ENCODE measurements at places on chromosomes 4 and X.

GRCh38 chr4:3407171-3407771, 34.5 kb upstream of the HGFAC start:
- DNase-seq, result no peak

DNA sequence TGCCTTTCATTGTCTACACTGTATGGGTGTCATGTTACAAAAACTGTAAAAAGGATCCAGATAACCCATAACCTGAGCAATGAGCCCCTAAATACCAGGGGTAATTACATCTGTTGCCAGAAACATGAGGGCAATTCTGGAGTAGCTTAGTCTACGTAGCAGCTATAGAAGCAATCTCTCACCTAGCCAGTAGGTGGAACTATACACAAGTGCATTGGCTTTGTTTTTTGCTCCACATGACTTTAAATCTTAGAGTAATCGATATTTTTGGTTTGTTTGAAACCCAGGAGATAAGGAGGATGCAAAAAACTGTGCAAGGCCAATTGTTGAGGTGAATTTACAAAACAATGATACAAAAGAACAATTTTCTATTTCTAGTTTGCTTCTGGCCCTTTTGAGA, 57.5 kb downstream of the GPR82 start:
- DNase-seq, result no peak

DNA sequence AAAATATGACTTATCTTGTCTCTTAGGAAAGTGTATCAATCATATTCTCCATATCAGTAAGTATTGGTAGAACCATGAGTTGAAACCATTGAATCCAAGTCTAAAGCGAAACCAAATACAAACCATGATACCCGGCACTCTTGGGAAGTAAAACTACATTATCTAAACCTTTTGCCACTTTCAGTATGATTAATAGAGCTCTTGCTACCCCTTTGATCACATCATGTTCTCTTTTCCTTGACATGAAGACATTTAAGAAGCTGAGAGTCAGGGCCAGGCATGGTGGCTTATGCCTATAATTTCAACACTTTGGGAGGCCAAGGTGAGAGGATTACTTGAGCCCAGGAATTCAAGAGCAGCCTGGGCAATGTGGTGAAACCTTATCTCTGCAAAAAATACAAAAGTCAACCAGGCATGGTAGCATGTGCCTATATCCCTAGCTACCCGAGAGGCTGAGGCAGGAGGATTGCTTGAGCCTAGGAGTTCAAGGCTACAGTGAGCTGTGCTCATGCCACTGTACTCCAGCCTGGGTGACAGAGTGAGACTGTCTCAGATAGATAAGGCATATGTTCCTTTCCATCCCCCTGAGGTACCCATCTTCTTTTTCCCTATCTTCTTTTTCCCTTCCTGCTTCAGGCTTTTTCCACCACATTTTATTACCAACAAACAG, 45.4 kb downstream of the CEP135 start:
- DNase-seq, result no peak

DNA sequence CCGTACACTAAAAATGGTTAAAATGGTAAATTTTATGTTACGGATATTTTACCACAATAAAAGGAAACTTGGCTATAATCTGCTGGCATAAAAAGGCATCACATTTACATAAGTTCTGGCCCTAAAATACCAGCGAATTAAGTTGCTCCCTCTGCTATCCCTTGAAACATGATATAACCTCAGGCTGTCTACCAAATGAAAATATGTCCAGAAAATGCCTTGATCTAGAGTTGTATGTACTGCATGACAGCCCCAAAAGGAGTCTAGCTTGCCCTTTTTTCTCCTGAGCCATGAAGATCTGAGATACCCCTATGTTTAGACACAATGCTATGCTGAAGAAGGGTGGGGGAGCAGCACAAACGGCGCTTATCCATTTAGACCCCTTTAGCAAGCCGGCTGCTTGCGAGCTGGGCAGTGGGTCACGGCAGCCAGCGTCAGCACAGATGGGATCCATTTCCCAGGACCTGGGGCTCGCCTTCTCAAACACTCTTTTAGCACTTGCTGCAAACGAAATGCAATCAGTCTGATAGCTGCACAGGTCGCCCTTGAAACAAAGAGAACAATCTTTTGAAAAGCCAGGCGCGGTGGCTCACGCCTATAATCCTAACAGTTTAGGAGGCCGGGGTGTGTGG, 77.0 kb downstream of the AFAP1 start:
- DNase-seq, result no peak

DNA sequence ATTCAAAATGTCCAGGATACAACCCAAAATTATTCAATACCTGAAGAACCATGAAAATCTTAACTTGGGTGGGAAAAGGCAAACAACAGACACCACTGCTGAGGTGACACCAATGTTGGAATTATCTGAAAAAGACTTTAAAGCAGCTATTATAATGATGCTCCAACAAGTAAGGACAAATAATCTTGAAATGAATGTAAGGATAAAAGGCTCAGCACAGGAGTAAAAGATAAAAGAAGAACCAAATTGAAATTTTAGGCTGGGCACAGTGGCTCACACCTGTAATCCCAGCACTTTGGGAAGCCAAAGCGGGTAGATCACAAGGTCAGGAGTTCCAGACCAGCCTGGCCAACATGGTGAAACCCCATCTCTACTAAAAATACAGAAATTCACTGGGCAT, 4.0 kb upstream of the SLC9A7 start:
- DNase-seq, result no peak

- DNase-seq, result no peak
These were observed 10.2 kb upstream of the N4BP2 start for GRCh38 chr4:40046311-40046980.

- no peak for DNase-seq
These were observed 35.2 kb downstream of the KDM6A start for GRCh38 chrX:44908153-44908552.

- no peak for DNase-seq
These were observed 160.0 kb upstream of the NAP1L5 start for GRCh38 chr4:88857588-88857987.

- DNase-seq, result no peak
These were observed 9.2 kb upstream of the RNF150 start for GRCh38 chr4:141142423-141142822.

GRCh38 chrX:39765327-39765726, 332.4 kb downstream of the BCOR start:
- DNase-seq, result no peak

GRCh38 chrX:71978164-71978563, 67.5 kb downstream of the NHSL2 start:
- no peak for DNase-seq
